ENCODE measurements at places on chromosomes 2 and 18. TPM values are rescaled to one million over a fixed set of nuclear protein-coding genes. Genes with fewer than 3 reads are reported as not detected.

DNA sequence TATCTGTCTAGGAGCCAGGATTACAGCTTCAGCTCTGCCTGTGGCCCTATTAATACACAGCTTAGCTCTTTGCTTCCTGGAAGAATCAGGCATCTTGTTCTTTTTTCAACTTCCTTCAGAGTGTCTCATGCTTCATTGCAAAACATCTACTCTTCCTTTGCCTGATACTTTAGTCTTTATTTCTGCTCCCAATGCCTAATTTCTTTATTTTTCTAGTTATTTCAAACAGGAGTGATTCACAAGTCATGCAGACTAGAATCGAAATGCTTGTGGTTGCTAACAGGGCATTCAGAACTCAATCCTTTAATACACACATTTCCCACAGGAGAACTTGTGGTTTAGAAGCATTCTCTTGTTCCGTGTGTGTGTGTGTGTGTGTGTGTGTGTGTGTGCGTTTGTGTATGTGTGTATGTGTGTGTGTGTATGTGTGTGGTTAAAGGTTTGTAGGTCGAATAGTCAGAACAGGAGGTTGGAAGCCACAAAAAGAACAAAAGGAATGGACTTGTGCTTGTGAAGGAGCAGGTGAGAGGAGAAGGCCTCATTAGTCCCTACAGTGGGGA, 28.3 kb upstream of the INSIG2 start:
- DNase-seq = no peak

DNA sequence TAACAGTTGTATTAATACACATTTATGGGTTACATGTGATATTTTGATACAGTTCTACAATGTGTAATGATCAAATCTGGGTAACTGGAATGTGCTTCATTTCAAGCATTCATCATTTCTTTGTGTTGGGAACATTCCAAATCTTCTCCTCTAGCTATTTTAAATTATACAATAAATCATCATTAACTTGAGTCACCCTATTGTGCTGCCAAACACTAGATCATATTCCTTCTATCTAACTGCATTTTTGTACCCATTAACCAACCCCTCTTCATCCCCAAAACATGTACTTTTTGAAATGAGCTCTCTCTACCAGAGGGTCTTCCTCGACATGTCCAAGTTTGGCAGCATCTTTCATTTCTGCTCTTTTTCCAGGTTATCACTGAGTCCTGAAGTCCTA, 81.1 kb upstream of the TTC39C start:
- no peak for DNase-seq

- DNase-seq = no peak
Observed at GRCh38 chr2:88834866-88835265, 143.4 kb downstream of the RPIA start.

DNA sequence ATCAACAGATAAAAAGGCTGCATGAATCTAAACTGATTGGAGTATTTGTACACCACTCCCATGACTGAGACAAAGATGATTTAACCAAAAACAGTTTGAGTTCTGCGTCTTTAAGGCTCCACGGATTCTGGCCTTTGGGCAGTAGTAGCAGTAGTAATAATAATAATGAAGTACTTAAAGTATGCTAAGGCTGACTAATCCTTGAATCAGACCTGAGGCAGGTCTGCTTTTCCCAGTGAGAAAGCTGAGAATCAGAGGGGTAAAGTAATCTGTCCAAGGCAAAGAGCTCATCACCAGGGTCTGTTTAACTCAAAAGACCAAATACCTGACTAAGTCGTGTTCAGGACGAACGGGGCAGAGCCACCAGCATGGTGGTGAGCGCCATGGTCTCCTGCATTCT, 61.4 kb downstream of the ID2 start:
- no peak for DNase-seq

- no peak for DNase-seq
Observed at GRCh38 chr18:27181726-27182125, 3.4 kb downstream of the CHST9 start.

- no peak for DNase-seq
Observed at GRCh38 chr18:34649080-34649479, 61.0 kb upstream of the DTNA start.

DNA sequence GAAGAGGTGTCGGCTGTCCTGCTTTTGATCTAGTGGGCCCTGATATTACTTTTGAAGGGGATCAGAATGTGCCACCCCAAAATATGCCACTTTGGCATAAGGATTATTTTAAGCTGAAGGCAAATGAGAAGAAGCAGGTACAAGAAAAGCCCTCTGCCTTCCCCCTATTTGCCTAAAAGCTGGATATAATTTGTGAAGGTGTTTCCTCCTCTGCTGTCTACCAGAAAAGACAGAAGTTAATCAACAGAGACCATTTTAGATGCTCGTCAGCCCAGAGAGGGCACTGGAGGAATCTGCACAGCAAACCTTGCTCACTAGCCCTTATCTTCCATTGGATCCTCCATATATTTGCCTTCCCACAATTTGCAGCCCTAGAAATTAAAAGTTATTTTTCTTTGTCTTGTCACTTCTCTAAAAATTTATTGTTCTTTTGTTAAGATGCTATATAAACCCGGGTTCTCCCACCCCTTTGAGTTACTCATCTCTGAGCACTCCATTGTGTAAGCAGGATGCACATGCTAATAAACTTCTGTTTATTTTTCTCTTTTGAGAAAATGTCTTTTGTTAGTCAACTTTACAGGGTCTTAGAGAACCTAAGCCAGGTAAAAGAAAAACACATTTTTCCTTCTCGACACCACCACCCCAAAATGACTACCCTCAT, 163.2 kb upstream of the SLC1A4 start:
- DNase-seq = no peak

DNA sequence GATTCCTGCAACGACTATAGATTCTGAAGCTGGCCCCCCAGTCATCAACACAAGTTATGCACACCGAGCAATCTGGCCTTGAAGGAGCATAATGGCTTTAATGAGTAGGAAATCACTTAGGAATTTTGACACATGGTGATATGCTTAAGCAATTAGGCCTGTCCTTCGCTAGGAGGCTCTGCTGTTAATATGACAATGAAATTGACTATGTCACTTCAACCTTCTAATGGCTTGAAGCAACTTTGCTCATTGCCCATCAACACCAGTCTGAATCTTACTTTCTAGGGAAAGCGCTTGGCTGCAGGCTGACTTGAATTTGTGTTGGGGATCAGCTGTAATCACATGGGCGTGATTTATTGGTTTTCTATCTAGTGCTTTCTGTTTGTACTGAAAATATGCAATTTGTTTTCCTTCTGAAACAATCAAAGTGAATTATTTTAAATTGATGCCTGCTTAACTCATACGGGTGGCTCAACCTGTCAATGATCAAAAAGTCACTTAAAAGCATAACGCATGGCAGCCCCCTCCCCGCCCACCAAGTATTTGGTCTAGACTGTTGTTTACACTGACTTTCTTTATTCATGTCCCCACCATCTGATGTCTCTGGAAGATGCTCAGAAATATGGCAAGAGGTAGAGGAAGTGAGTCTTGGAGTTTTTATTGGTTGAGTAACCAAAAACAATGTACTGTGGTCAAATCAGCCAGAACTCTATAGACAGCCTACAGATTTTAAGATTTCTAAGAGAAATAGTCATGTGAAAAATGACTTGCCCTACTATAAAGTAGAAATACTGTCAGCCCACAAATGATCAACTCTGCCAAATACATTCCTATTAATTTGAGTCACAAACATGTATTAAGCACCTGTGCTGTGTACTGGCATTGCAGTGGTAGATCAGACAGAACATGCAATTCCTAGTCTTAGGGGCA, 344.9 kb downstream of the RBM43 start:
- no peak for DNase-seq

DNA sequence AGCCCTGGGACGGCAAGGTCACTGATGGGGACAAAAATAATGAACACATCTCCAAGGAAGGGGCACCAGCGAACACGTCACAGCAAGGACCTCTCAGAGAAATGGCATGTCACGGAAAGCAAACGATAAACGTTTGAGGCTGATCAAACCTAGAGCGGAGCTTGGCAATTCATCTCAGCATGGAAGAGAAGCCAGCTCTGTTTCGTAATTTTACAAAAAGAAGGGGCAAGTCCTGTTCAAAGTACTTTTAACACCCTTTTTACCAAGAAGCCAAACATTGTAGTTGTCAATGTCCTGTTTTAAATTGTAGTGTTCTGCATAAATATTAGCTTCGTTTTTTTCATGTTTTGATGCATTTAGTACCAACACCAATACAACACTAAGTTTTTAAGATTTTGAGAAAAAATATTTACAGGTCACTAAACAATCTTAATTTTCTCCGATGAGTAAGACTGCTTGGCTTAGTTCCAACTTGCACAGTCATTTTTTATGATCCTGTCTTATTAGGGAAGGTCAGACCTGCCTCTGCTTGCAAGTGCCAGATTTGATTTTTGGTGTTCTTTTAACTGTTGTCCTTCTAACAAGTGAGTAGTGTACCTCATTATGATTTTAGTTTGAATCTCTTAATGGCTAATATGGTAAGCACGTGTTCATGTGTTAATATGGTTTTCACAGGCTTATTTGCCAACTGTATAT, 818.5 kb upstream of the SALL3 start:
- DNase-seq = no peak

GRCh38 chr18:36488131-36488530, 190.6 kb downstream of the FHOD3 start:
- no peak for DNase-seq

GRCh38 chr2:74719066-74719465, 65.0 kb downstream of the SEMA4F start:
- no peak for DNase-seq

GRCh38 chr2:239300871-239301735, 99.7 kb downstream of the HDAC4 start:
- DNase-seq = no peak

DNA sequence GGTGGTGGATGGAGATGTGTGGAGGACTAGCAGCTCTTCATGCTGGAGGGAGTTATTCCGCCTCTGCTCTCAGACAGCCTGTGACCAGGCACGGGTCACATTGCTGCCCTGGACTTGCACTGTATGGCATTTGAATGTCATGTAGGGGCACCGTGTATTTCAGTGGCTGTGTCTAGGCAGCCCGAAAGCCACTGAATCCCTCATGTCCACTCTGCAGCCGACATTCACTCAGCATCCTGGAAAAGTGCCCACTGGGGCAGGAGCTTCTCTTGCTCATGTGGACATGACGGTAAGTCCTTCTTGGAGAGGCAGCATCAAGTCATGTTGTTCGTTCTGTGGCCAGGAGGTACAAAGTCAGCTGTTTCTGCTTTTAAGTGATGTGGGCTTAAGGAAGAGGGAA, 127.9 kb downstream of the SH3RF3 start:
- DNase-seq = no peak

DNA sequence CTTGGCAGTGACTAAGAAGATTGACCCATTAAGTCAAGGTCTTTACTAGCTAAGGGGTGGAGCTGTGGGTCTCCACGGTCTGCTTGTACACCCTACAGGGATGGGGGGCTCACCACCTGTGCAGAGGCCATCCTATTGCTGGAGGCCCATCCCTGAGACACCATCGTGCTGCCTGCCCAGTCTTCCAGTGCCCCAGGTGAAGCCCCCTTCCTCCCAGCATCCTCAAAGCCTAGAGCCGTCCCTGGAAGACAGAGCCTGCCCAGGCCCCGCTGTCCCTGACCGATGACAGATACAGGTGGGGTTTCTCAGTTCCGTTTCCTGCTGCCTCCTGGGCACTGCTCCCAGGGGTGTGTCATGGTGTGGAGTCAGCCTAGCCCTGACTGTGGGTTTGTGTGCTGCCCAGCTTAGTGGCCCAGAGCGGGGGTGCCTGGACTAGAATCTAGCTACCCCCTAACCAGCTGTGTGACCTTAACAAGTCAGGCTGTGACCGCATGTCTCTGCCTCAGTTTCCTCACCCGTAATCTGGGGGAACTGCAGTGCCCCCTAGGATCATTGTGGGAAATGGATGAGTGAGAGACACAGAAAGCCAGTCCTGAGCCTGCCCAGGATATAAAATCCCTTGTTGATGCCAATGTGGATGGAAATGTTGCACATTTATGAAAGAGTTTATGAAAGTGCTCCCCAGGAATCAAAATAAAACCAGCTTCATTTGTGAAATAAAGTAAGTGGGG, 2.0 kb downstream of the OTOS start:
- no peak for DNase-seq

- DNase-seq = no peak
Observed at GRCh38 chr2:120619579-120619978, 116.1 kb upstream of the GLI2 start.

GRCh38 chr2:158889135-158889853, 79.1 kb upstream of the TANC1 start:
- no peak for DNase-seq

DNA sequence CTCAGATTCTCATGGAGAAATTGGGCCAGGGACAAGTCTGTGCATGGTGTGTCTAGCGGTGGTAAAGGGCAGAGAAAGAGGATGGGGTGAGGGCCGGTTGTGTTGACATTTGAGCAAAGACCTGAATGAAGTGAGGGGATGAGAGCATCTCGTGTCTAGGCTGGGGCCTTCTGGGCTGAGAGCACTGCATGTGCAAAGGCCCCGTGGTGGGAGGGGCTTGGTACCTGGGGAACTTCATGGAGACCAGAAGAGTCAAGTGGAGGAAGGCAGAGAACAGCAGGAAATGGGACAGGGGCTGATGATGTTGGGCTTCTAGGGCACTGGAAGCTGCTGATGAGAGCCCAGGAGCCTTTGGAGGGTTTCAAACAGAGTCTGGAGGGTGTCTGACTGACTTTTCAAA, 76.8 kb downstream of the SH3BP4 start:
- no peak for DNase-seq

DNA sequence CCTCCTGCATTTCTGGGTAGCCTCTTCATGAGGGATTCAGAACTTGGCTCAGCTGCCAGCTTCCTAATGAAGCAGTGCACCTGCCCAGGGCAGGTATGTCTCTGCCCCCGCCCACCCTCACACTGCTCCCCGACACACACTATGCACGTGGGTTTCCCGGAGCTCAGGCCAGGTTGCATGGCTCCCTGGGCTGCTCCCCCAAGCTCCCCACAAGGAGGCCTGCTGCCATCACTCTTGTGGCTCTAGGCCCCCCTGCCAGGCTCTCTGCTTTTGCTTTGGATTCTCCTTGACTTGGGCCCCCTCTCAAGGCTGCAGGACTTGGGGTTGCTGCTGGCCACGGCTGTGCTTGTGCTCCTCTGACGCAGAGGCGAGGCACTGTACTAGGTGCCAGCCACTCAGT, 43.6 kb downstream of the ADD2 start:
- no peak for DNase-seq

Gene UGT1A3
- not detected for total RNA-seq

Gene PROKR1
- total RNA-seq = not detected

Gene CCNT2
- total RNA-seq = 24.2 TPM

Gene STPG4
- not detected for total RNA-seq

Gene C2orf78
- total RNA-seq = not detected

Gene ABCG5
- not detected for total RNA-seq

Gene INHA
- total RNA-seq = not detected

Gene GALNT14
- 1.3 TPM for total RNA-seq

All from activated T-cell treated with anti-CD3 and anti-CD28 coated beads, Interleukin-2, amount 50 U/mL, for 4 hours (primary cell).